ENCODE measurements at places on chromosomes 3 and 15.

DNA sequence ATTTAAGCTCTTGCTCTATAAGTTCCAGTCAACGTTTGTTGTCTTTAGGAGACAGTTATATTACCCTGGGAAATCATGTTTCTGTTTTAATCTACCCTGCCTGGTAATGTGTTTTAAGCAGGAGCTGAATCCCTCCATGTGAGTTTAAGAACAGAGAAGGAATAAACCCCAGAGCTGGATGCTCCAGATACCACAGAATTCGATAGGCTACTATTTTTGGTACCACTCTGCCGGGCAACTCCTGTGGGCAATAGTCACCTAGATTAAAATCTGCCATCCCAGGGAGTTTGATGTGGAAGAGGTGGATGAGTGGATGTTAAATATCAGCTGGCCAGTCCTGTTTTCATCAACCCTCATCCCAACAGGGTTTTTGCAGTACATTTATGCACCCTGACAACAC lies 20.4 kb downstream of the NUDT16 start:
- no peak for DNase-seq

GRCh38 chr3:193828477-193828876 lies 235.5 kb downstream of the OPA1 start:
- DNase-seq, result no peak

DNA sequence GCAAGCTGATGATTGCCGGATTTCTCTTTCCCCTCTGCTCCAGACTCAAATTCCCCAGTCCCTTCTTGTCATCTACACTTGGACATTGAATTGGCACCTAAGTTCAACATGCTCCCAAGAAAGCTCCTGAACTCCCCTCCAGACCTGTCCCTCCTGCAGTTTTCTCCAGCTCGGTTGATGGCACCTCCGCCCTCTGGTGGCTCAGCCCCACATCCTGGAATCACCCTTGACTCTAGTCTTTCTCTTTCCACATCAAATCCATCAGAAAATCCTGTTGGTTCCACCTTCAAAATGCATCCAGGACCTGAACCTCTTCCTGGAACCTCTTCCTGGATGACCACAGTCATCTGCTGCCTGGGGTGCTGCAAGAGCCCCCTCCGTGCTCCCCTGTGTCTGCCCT lies 60.1 kb downstream of the RASGRF1 start:
- no peak for DNase-seq

- no peak for DNase-seq
Measured at GRCh38 chr3:5321666-5322340, 134.3 kb downstream of the EDEM1 start.

DNA sequence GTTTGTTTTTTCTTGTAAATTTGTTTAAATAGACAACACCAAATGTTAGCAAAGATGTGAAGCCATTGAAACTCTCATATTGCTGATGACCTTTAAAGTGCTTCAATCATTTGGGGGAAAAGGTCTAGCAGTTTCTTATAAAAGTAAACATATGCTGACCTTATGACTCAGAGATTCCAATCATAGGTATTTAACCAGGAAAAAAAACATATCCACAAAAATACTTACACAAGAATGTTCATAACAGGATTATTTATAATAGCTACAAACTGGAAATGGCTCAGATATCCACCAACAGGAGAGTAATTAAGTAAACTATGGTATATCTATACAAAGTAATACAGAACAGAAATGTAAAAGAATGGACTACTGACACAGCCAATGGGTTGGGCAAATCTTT lies 27.1 kb upstream of the RORA start:
- DNase-seq, result no peak

- DNase-seq, result no peak
Measured at GRCh38 chr3:131082871-131083863, 56.5 kb downstream of the NEK11 start.

- no peak for DNase-seq
Measured at GRCh38 chr3:80618295-80619256, 850.8 kb upstream of the ROBO1 start.

DNA sequence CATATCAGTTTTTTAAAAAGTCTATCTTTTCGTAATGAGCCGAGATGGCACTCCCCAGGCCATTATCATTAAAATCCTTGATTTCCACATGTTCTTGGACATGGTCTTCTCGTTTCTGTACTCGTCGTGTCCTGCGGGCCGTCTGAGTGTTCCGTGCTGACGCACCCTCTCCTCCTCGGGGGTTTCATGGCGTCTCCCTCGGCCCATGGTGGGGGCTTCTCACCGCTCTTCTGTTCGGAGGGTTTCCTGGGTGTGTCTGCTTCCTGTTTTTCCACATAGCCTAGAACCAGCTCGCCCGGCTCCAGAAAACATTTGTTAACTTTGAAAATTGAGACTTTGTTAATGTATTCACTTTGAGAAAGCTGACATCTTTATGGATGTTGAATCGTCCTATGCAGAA lies 92.7 kb downstream of the VGLL4 start:
- no peak for DNase-seq

GRCh38 chr3:13021141-13022114 lies 51.8 kb downstream of the IQSEC1 start:
- no peak for DNase-seq

GRCh38 chr3:48686538-48687219 lies 964 bp upstream of the NCKIPSD start:
- DNase-seq, result no peak

GRCh38 chr3:156226676-156227420 lies 106.5 kb downstream of the KCNAB1 start:
- DNase-seq, result no peak

GRCh38 chr3:187840856-187841255 lies 95.6 kb upstream of the BCL6 start:
- DNase-seq, result no peak

- no peak for DNase-seq
Measured at GRCh38 chr3:192919901-192920300, 2.2 kb upstream of the MB21D2 start.

DNA sequence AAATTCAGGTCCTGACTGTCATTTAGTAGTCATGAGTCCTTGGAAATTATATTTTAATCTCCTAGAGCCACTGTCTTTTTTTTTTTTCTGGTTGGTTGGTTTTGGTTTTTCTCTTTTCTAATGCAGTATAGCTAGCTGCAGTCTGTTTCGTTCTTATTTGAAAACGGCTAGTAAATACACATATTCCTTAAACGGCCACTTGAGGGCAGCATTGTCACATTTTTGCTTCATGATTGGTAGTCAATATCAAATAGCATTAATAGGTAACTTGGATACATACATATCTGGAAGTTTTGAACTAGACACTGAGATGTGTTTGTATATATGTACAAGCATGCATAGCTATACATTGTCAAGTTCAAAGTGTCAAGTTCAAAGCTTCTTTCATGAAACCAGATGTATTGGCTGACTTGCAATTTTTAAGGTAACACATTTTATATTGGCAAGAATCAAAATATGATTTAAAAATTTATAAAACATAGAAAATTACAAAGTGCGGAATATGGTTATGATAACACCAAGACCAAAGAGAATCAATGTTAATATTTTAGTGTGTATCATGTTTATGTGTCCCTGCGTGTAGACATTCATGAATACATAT lies 22.5 kb downstream of the GABRA5 start:
- DNase-seq, result no peak

DNA sequence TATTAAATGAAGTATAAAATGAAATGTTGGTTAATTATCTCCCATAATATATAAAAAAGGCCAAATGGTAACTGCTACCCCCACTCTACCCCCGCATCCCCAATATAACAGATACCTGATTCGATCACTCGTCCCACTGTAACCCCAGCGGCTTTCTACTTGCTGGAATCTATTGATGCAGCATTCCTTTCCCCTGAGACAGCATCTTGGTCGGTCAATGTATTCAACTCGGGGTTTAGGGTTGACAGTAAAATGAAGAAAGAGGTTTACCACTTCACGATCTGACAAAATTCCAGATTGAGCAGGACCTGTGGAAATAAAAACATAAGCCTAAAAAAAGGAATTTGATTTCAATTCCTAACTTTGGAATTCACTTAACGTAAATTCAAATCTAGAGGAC lies 18.6 kb upstream of the C15orf40 start:
- no peak for DNase-seq

GRCh38 chr3:72887343-72887704 lies 522 bp upstream of the GXYLT2 start:
- DNase-seq, result no peak
